ENCODE measurements at places on chromosomes 16 and 17. TPM values are rescaled to one million over a fixed set of nuclear protein-coding genes. Genes with fewer than 3 reads are reported as not detected.

DNA sequence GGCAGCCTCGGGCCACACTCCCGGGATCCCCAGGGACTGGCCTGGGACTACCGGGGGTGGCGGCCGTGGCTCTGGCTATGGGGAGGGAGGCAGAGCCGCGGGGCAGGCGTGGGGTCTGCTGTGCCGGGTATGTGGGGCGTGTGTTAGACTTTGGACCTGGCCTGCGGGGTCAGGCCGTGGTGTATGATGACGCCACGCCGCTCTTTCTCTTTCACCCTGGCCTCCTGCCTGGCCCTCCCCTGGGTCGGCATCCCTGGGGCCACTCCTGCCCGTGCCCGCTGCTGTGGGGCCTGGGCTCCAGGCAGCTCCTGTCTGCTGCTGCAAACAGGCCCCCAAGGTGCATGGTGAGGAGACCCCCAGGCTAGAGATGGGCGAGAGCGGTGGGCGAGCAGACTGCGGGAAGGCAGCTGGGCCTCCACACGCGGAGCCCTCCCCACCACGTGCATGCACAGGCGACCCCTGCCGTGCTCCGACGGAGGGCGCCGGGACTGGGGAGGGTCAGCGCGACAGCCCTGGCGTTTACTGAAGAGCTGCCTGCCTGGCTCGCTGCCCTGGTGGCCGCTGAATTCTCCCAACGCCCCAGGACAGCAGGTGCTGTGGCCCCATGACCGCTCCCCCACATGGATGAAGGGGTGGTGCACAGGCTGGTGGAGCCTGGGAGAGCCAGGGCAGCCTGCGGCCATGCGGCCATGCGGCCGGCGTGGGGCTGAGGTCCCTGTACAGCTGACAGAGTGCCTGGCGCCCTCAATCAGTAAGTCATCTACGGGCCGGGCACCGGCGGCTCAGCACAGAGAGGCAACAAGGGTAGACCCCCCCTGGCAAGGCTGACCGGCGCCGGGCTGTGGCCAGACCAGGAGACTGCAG, 16.0 kb downstream of the CAPN15 start:
- no peak for DNase-seq

DNA sequence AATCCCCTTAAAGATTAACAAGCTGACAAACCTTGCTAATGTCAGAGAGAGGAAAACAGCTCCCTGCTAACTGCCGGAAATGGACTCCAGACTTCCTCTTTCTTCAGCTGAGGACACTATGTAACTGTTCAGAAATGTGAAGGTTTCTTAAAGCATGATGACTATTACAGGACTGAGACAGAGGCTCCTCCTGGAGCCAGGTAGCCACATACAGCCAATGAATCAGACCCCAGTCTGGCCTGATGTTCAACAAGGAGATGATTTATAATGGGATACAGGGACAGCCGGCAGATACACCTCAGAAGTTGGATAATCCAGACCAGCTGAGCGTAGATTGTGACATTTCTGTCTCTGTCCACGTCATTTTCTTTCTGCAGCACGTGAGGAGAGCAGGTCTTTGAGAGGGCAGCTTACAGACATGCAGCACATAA, 216.2 kb downstream of the HS3ST3A1 start:
- peak; percentile 29 for DNase-seq

DNA sequence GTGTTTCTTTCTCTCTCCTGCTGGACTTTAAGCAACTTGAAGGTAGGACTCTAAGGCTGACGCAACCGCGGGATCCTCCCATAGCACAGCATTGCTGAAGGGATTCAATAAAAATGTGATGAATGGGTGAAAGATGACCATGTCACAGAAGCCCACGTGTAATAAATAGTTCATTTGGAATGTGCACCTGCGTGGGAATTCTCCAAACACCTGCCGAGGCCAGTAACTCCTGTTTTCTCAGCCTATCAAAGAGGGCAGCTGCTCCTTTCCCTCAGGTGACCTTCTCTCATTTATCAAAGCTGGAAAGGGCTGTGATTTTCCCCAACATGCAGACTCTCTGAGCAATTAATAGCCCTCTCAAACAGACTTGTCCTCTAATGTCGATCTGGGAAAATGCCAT, 235.7 kb downstream of the STX8 start:
- DNase-seq, result no peak

DNA sequence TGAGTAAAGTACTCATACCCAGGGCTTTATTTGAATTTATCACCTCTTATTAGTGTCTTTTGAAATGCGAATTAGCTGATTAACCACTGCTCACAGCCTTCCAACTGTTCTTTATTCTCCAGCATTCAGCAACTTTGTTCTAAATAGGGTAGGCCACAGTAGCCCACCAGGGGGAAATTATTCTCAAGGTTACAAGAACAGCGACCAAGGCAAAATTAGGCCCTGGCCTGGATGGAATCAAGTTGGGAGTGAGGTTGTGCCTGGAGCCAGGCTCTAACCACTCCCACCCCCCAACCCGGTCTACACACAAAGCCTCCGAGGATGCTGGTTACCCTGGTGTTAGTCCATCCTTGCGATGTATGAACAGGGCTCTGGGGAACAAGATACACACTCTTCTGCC, 245.5 kb downstream of the STX8 start:
- no peak for DNase-seq

DNA sequence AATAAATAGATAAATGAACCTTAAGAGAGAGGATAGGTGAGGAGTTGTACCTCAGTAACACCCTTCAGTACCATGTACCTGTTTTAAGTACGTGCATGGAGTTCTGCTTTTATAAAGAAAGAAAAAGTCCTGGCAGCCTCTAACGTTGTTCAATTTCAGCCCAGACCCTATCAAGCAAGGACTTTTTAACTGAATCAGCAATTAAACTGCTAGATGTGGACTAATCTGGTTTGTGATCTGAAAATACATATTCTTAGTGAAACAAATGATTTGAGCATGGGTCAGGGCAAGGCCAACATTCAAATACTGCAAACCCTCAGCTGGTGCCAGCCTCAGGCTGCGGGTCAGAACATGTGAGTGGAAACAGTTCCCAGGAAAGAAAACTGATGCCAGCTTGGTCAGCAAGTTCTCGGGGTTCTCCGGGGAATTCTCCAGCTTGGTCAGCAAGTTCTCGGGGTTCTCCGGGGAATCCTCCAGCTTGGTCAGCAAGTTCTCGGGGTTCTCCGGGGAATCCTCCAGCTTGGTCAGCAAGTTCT, 84.5 kb downstream of the MRM3 start:
- no peak for DNase-seq

PIPOX gene
- 0.71 TPM for total RNA-seq

DNA sequence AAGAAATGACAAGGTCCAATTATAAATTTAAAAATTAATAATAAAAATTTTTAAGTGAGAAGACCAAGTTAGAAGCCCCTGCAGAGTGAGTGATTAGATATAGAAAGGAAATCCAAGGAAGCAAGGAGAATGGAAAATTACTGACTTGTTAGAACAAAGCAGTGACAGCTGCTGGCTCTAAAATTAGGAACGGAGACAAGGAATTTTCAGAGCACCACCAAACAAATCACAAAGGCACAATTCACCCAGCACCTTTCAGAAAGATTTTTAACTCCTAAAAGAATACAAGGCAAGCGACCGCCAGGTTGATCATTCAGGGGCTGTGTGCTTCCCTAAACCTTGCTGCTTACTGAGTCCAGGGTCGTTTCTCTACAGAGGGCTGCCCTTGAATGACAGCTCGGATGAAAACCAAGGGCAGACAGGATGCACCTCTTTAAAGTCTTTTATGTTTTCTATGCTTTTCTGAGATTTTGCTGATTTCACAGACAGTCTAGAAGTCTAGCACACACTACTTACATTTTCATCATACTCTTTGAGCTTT, 45.4 kb upstream of the GINS3 start:
- no peak for DNase-seq

MARVELD3 gene
- not detected for total RNA-seq

MYH1 gene
- total RNA-seq, result not detected

- no peak for DNase-seq
These were observed 251.9 kb upstream of the AXIN2 start for GRCh38 chr17:65813306-65813705.

GRCh38 chr17:79864617-79865250, 25.5 kb upstream of the CBX4 start:
- no peak for DNase-seq

- DNase-seq, result no peak
These were observed 138.4 kb upstream of the CIBAR2 start for GRCh38 chr16:85250609-85251223.

GRCh38 chr16:19377864-19378263, 39.8 kb upstream of the TMC5 start:
- DNase-seq, result no peak

- no peak for DNase-seq
These were observed 1.6 kb downstream of the PSMB10 start for GRCh38 chr16:67935101-67935401.
